Gastroesophageal sphincter (tissue), 4 donors: ENCODE measurements at places on chromosomes 7 and 10. TPM values are rescaled to one million over a fixed set of nuclear protein-coding genes. Genes with fewer than 3 reads are reported as not detected.

AGMO gene
- total RNA-seq, result 0.77 TPM

AGAP5 gene
- 0.72 TPM for total RNA-seq

GRCh38 chr10:100724531-100725027, 20.8 kb upstream of the PAX2 start:
- ATAC-seq, result no peak

- ATAC-seq, result no peak
Measured at GRCh38 chr7:107105591-107106245, 61.2 kb downstream of the PRKAR2B start.

GRCh38 chr7:50264908-50265307, 39.6 kb upstream of the IKZF1 start:
- no peak for ATAC-seq

DNA sequence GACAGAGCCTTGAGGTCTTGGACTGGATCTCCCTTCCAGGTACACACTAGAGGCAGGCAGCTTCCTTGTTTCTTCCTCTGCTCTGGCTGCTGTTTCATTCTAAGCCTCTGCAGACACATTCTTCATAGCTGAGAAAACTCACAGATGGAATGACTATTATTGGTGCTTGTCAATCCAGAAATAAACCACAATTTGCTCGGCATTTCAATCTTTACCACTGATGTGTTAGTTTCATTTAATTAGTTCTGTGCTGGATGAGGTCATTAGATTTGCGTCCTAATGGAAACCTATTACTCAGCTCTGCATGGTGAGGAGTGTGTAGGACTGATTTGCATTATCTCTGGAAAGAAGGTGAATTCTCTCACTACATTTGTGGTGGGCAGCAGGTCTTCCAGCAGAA, 392.5 kb downstream of the NRG3 start:
- no peak for ATAC-seq

DNA sequence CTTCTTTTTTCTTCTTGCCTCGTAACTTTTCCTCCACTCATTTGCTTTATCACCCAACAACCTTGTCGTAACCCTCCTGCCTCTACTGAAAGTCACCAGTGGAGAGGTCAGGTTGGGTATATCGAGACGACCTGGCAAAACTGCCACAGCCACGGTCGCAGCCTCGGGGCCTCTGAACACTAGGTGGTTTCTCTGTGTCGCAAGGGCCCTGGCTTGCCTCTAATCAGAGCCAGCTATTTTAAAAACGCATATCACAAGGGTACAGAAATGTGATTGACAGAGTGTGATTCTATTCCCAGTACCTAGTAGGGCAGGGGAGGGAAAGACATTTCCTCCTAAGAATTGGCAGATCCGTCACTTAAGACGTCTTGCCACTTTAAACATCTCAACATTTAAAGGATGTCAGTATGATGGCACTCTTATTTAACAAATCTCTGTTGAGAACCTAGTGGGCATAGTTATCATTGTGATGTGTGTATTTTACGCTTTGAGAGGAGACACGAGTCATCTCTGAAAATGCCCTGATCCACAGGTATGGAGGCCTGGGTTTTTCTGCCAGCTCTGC, 197.5 kb downstream of the ARHGAP21 start:
- no peak for ATAC-seq

HTR7 gene
- 0.19 TPM for total RNA-seq

SHH gene
- total RNA-seq, result 0.08 TPM

DNA sequence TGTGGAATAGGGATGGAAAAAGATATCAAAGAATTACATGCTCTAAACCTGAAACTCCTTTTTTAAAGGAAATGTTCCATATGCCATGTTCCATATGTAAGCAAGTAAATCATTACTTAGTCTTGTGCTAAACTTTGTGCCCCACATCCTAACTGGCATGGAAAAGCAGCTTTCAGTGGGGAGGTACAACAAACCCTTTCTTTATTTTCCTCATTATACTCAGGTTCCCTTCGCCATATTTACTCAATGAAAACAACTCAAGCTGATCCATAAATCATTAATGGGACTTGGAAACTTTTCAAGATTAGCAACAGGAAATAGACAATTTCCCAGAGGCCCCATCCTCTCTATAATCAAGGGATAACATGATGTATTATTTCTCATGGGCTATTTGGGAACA, 56.0 kb downstream of the GSAP start:
- no peak for ATAC-seq
